ENCODE measurements at places on chromosomes 5 and 9. TPM values are rescaled to one million over a fixed set of nuclear protein-coding genes. Genes with fewer than 3 reads are reported as not detected.

GRM6 gene
- not detected for total RNA-seq

DNA sequence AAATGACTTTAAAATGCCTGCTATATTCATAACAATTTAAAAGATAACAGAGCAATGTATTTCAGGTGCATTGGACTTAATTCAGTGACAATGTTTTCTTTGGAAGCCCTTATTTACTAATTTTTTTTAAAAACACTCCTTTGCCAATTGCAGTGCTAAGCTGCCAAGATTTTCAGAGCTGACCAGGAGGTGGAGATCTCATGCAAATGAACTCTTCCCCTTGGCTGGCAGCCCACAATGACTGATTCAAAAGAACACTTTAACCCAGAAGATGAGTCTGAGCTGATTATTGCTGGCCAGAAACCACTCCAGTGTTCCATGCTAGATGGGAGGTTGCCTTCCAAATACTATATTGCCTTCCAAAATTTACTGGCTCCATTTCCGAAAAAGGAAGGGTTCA lies 128.3 kb upstream of the CCNH start:
- peak; percentile 88 for DNase-seq

GRCh38 chr5:125258615-125259014 lies 512.2 kb upstream of the ZNF608 start:
- DNase-seq, result no peak

EEIG1 gene
- 42.5 TPM for total RNA-seq

DNA sequence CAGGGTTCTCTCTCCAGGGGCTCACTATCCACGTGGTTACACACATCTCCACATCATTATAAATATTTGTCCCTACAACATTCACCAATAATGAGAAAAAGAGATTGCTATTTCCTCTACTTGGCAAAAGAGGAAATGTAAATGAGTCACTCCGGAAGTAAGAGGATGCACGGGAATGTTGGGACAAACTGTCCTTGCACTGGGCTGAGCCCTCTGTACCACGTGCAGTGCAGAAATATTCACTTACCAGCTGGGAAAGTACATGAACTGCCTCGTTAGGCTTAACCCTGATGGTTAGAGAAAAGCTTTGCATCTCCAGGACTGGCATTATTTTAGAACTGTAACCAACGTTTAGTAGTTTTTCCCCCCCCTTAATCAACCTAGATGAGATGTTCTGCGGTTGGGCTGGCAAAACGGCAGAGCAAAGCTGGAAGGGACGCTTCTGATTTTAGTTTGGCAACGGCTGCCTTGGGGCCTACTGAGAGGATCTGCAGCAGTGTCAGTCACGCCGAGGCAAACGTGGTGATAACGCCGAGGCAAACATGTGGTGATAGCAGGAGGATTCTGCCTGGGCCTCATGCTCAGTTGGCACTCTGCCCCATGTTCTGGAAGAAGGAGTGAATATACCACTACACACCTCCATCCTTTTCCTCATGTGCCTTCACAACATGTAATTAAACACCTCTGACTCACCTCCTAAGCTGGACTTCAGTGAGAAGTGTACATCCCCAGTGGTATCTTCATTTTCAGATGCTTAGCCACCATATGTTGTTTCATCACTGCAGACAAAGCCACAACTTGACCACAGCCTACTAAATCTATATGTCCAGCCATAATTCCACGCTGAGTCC lies 661.4 kb upstream of the KLF4 start:
- DNase-seq, result no peak

DNA sequence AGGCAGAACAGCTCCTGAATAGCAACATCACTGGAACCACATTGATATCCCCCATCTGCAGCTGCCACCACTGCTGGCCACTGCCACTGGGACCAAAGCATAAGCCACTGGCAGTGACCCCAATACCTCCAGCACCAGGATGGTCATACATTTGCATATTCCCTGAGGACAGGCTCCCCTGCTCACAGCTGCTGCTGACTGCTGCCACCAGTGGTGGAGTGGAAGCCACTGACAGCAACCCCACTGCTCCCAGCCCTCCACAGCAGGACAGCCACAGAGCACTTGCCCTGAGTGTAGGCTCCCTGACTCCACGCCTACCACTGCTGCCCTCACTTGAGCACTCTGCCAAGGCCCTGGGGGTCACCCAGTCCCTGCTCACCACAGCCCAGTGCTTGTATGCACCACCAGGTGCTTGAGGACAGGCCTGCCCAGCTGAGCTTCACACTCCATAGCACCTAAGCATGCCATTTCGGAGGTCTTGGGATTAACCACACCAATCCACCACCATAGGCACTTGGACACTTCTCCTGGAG lies 327.4 kb upstream of the RPS23 start:
- DNase-seq, result no peak

GRCh38 chr9:132411091-132411508 lies 1.1 kb downstream of the CFAP77 start:
- DNase-seq, result peak; percentile 50

IRX1 gene
- total RNA-seq, result not detected

GRCh38 chr5:123035918-123036390 lies 571 bp downstream of the PPIC start:
- no peak for DNase-seq

IGIP gene
- total RNA-seq, result 7.0 TPM

GRCh38 chr9:2727966-2728613 lies 10.8 kb downstream of the KCNV2 start:
- peak; percentile 52 for DNase-seq

Measured in left lobe of liver (tissue), 2 donors.